ENCODE measurements at places on chromosomes 6 and 20.
A peak's percentile ranks its signal among the peaks of the same experiment; 100 is the strongest.

DNA sequence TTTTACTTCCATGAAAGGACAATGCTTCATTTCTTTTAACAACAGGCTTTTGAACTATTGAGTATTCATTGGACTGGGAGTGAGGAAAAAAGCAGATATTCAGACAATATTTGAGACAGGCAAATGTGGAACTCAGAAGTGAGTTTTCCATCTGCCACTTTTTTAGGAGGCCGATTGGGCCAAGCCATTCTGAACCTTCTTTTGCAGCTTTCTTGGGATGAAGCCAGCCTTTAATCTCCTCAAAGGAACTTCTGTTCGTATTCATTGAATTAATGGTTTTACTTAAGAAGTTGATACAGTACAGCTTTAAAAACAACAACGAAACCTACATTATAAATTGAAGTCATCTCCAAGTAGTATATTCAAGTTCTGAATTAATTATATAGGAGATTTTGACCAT, 187.1 kb upstream of the RNF217 start:
- DNase-seq = no peak

- DNase-seq = no peak
These were observed 299.6 kb downstream of the RNGTT start for GRCh38 chr6:88663801-88664200.

DNA sequence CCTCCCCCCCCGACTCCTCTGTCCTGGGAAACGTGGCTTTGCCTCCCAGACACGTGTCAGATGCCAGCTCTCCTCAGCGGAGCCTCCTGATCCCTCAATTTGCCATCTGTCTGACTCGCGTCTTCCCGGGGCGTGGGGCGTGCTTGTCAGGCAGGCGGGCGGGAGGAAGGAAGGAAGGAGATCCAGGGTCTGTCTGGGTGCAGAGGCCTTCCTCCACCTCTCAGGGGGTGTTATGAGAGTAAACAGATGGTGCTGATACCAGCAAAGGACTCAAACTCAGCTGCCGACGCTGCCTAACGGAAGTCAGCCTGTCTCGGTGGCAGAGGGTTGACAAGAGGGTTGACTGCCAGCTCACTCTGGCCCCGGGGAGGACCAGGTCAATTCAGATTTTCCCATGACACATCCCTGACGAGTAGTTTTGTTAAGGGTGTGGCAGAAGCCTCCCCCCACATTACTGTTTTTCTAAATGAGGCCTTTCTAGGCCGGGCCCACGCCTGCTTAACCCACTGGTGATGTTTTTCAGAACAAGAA, 17.0 kb downstream of the UQCC2 start:
- no peak for DNase-seq

DNA sequence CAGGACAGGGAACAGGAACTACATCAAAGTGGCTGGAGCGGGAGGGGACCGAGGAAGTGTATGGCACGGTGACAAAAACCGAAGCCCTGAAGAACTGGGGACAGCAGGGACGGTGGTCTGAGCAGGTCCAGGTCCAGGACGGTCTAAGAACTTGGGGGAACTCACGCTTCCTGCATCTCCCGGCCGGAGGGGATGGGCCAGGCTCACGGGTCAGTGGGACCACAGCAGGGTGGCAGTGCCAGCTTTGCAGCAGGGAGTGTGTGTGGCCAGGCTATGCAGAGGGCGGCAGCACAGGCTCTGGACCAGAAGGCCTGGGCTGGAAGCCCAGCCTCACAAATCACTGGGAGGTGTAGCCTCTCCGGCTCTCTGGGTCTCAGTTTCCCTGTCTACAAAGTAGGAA, 123.8 kb downstream of the BMP7 start:
- DNase-seq = no peak

DNA sequence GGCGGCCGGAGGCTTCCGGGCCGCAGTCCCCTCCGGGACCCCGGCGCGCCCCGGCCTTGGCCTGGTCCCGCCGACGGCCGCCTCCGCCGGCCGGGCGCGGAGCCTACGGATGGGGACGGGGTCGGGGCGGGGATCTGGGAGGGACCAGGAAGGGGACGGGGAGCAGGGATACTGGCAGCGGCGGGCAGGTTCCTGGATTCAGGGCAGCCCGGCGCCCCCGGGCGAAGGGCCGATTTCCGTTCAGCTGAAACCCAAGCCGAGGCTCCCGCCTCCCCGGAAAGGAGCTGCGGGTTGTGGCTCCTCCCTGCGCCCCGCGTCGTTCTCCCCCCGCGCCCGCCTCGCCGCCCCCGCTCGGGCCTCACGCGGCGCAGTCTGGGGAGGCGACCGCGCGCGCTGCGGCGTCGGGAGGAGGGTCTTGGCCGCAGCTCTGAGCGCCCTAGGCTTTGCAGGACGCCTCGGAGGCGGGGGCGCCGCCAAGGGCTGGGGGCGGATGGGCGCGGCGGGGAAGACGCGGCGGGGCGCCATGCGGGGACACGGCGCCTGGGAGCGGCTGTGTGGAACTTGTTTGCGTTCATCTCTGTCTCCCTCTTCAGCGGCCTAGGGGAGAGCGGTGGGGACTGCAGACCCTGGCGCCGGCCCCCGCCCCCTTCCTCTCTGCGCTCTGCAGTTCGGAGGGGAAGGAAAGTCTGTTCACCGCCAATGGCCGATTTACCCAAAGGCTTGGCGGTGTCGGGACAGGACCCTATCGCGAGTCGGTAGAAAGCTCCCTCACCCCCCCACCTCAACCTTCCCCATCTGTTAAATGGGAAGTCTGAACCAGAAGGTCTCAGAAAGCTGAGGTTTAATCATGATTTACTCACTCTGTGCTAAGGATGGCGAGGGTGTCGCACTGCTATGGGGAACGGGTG, 22.7 kb upstream of the TMEM181 start:
- DNase-seq = peak; percentile 79

- DNase-seq = no peak
These were observed 33.2 kb upstream of the OCSTAMP start for GRCh38 chr20:46583411-46584214.

DNA sequence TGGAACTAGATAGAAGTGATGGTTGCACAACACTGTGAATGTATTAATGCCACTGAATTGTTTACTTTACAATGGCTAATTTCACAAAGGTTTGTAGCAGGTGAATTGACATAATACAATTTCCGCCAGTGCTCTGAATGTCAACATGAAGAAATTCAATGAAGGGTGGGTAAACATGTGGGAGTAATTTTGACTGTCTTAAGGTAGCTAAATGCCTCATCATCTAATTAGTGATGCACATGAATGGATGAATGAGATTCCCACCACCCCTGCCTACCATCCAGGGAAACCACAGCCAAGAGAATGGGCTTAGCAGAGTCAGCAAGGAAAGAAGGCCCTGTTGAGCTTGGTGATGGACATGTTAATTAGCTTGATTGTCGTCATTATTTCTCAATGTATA, 275.3 kb downstream of the ALDH8A1 start:
- DNase-seq = no peak

- DNase-seq = no peak
These were observed at the start of gene HLA-DQB1 for GRCh38 chr6:32666420-32667300. Gene HLA-DQB1, minus strand, starts transcription at chr6:32666657. Its CDS starts 50 bp downstream, at chr6:32666607.

DNA sequence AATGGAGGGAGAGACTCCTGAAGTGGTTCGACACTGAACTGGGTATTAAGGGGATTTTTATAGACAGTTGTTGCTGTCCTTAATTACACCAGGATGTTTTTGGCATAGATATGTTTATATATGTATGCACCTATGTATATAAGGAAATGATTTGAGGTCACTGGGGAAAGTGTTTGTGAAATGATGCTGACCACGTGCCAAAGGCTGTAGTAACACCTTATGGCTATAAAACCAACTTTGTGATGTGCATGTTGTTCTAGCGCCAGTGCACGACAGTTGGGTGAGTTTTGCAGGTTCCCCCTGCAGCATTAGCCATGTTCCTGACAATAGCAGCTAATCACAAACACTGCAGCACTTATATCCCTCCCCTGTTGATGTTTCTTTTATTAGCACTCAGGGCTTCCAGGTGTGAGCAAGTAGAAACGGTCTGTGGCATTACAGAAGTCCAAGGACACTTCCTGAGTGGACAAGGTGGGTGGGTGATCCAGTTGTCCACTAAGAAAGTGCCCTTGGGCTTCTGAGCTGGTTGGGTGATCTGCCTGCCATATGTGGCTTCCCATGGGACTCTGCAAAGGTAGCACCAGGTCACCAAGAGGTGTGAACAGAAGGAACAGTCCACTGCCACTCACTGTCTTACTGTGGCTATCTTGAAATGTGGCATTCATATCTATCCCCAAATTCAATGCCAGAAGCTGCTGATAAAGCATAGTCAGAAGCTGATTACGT, 63.0 kb upstream of the RBM24 start:
- no peak for DNase-seq

DNA sequence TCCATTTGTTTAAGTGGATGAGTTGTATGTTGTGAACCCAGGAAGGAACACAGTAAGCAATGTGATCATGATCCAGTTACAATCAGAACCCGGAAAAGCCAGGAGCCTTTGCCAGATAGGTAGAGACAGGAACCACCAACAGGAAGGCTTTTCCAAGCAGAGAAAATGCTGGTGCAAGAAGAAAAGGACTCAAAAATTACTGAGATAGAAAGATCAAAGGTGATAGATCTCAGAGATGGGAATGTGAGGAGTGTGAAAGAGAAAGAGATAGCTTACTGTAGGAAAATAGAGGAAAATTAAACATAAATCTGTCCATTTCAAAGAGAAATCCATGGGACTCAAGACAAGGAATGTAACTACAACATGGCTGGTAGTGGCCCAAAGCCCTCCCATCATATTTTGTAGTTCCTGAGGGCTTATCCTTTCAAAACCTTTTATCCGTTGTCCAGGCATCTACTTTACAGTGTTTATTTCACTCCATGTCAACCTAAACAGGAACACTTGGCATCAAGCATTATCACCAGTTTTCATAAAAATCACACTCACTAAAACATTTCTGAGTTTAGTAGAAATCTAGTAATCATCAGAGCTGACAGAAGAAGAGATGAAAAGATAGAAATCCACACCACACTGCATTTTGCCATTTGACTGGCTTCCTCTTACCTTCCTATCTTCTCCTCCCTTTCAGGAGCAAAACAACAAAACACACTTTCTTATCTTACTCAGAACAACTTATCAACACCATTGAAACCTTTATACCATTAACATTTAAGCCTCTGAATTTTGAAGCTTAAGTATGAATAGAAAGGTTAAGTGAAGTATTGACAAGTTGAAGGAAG, 44.5 kb upstream of the STXBP5 start:
- no peak for DNase-seq

DNA sequence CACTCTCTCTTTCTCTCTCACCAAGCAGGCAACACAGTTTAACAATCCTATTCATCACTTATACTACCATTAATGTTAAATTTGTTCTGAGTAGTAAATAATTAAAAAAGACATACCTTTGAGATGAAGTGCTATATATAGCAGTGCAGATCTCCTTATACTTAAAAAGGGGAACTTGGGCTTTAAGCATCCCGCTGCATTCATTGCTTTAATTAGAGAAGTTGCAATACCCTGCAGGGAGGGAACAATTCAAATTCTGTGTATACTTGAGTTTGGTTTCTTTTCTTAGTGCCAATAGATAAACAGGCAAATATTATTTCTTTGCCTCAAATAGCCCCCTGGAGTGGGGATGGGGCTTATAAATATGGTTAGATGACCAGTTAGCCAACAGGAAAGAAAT, 10.8 kb upstream of the ZBTB24 start:
- DNase-seq = no peak

GRCh38 chr20:50891138-50891537, 40.1 kb downstream of the ADNP start:
- no peak for DNase-seq

GRCh38 chr6:95581073-95581472, 3.7 kb downstream of the MANEA start:
- DNase-seq = no peak

DNA sequence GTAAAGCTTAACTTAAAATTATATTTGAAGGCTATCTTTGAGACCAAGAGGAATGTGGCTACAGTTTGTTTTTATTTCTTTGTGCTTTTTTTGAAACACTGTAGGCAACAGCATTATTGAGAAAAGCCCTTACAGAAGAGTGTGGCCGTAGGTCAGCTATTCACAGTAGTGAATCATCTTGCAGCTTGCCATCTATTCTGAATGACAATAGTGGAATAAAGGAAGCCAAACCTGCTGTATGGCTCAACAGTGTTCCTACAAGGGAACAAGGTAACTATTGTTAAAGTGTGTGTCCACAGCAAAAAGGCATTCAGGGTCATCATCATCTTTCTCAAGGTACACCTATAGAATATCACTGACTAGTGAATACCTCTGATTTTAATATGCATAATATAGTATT, 88.5 kb downstream of the KIZ start:
- no peak for DNase-seq

DNA sequence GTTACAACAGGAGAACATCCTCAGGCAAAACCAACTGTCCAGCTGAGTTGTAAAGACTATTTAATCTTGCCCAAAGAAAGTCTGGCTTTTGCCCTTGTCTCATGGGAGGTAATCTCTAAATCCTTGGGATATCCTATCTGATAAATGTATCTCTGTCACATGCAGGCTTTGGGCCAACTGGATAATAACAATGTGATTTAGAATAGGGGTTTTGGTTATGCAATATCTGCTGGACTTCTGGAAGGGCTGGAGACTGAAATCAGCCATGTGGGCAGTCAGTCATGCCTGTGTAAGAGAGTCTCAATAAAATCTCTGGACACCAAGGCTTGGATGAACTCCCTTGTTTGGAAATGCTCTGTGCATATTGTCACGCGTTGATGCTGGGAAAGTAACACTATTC, 56.3 kb upstream of the PRL start:
- DNase-seq = no peak

GRCh38 chr6:147164761-147165160, 39.5 kb upstream of the STXBP5 start:
- no peak for DNase-seq

GRCh38 chr6:54768494-54768893, 78.1 kb upstream of the FAM83B start:
- no peak for DNase-seq

- no peak for DNase-seq
These were observed 21.0 kb downstream of the MAP3K5 start for GRCh38 chr6:136771306-136771705.

- no peak for DNase-seq
These were observed 10.4 kb upstream of the THBD start for GRCh38 chr20:23059846-23060245.

DNA sequence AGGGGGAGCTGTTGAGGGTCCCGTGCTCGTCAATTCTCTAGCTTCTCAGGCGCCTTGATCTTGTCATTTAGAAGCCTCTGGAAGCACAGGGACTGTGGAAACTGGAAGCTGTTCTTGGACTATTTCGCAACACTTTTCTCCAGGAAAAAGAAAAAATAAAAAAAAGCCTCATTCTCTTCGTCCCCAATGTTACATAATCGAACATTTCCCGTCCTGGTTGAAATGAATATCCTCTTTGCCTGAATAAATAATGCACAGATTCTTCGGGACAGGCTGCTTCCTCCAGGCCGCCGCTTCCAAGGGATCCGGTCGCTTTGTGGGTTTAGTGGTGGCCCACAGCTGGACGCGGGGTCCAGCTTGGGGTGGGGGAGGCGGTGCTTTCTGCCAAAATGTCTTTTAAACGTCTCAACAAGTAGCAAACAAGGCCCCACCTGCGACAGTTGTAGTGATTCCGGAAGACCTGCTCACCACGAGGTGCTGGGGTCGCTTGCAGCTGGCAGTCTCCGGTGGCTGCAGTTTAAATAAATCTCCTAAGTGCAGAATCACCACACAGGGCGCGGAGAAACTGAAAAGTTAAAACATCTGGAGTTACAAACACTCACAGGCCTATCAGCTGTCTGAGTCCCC, 125.9 kb upstream of the ESR1 start:
- no peak for DNase-seq

GRCh38 chr20:20979934-20980333, 126.2 kb downstream of the LINC00237 start:
- DNase-seq = no peak

GRCh38 chr20:13449868-13450434, 188.8 kb downstream of the TASP1 start:
- DNase-seq = no peak

Measured in HuH-7 (cell line).